Pons (tissue), 1 donor: ENCODE measurements at places on chromosomes 6 and 20.
A peak's percentile ranks its signal among the peaks of the same experiment; 100 is the strongest.

DNA sequence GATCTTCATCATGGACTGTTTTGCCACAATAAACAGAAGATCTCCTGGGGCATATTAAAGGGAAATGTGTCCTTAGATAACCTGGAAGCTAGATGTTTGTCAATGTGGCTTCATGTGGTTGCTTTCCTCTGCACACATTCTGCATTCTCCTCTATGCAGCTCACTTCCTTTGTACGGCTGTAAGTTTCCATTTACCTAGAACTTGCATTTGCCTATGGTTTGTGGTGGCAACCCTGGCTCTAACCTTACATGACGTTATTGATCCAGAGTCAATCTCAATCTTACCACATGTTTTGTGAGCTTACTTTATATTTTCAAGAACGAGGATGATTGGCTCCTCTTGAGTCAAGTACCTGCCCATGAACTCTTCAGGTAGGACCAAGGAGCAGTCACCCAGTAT lies 863.1 kb downstream of the MAFB start:
- DNase-seq: no peak

DNA sequence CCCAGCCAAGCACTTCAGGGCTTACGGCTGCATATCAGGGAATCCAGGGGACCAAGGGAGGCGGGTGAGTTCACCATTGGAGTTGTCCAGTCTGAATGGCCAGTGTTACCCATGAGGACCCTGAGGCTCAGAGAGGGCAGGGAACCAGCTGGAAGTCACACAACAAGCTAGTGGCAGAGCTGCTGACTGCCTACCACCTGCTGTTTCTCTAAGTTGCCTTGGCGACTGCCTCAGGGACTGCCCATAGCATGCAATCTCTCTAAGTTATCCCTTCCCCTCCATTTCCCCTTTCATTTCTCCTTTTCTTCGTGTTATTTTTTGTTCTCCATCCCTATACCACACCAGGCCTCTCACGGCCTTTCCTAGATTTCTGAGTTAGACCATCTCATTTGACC lies 71.8 kb upstream of the SIRPA start:
- DNase-seq: no peak

- peak; percentile 63 for DNase-seq
Measured at GRCh38 chr6:95203153-95203754, 374.1 kb upstream of the MANEA start.

- no peak for DNase-seq
Measured at GRCh38 chr6:95517568-95517967, 59.8 kb upstream of the MANEA start.

- no peak for DNase-seq
Measured at GRCh38 chr6:48777411-48777810, 666.4 kb upstream of the PTCHD4 start.

- DNase-seq: no peak
Measured at GRCh38 chr6:137430954-137431353, 63.2 kb downstream of the OLIG3 start.

DNA sequence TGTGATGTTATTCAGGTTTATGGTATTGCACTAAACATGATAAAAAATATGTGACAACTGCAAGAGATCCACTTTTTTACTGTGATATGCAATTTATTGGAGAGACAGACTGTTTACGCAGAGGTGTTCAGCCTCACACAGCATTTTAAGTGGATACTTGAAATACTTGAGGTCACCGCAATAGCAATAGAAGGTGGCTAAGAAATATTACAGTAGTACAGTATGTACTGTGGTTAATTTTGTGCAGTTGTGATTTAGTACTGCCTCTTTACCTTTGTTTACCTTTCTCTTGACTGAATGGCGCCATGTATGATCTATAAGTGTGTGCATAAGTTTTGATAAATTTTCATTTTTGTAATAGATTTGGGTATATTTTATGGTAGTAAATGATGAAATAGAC lies 17.4 kb downstream of the MACROD2 start:
- DNase-seq: no peak

GRCh38 chr6:41531591-41532582 lies 14.3 kb upstream of the FOXP4 start:
- DNase-seq: no peak

- no peak for DNase-seq
Measured at GRCh38 chr20:25327521-25328235, 63.0 kb downstream of the ABHD12 start.

DNA sequence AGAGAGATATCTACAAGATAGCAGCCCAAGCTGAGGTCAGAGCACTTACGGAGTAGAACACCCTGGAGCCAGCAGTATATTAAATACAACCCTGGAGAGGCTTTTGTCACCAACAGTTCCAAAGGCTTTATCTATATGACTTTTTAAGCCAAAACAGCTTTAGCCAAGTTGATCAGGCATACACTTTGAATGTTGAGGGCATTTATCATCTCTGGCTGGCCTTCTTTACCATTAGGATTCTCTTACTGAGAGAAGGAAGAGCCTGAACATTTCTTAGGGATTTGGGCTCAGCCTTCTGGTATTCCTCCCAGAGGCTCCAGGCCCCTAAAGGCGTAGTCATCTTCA lies 161.3 kb upstream of the RIMS1 start:
- no peak for DNase-seq

- no peak for DNase-seq
Measured at GRCh38 chr6:144378437-144378836, 93.3 kb downstream of the UTRN start.

- DNase-seq: no peak
Measured at GRCh38 chr20:46770330-46771194, 61.1 kb downstream of the SLC2A10 start.

DNA sequence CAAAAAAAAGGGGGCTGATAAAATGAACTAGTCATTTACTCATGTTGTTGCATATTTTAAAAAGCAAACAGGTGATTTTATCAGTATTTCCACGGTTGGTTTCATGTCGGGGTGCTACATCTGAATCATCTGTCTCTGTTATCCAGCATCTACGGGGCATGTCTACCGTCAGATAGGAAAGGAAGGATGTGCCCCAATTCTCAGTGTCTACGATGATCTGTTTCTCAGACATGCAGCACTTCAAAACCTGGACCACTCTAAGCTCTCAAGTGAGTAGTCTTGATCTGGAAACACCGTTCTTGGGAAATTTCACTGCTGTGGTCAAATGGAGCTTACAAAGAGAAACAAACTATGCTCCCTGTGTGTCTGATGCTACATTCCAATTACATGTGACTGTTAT lies 240.3 kb upstream of the TAB2 start:
- DNase-seq: no peak

DNA sequence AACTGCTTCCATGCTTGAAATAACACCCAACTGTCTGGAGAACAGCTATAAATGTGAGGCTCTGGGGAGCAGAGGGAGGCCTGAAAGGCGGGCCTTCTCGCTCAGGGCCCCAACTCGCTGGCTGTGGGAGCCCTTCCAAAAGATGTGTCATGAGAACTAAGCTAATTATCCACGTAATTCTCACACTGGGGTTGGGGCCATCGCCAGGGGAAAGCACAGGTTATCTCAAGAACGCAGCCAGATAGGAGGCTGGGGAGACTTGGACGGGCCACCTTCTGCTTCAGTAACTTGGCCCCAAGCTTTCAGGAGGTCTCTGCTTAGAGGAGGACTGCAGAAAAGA lies 1.6 kb downstream of the PXDC1 start:
- no peak for DNase-seq

GRCh38 chr6:159608961-159609651 lies 83.9 kb downstream of the SOD2 start:
- no peak for DNase-seq

GRCh38 chr6:33299237-33299944 lies 649 bp upstream of the RGL2 start:
- DNase-seq: peak; percentile 89

- DNase-seq: no peak
Measured at GRCh38 chr6:41498968-41499599, 47.1 kb upstream of the FOXP4 start.

DNA sequence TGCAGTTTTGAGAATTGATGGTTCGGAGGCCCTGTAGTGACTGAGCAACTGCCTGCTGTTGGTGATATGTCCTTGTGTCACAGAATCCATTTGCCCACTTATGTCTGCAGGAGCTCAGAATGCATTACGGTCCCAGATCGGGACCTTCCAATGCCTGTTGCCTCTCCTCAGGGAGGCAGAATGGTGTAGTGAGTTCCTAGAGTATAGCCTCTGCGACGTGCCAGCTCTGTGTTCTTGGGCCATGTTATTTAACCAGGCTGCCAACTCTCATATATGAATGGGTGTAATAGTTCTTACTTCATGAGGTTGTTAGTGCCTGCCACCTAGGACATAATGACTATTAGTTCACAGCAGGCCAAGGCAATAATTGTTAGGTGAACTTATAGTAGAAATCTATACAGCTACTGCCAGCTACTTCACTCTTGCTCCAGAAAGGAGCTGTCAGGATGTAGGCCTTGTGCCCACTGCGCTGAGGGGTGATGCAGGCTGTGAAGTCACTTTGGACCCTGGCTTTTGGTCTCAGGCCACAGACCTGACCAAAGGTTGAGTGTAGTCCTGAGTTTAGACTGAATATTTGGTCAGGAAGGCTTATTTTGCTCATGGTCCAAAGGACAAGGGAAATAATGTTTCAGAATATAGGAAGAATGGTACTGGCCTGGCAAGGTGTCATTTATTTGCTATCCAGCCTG lies 82.1 kb downstream of the ASXL1 start:
- DNase-seq: no peak

DNA sequence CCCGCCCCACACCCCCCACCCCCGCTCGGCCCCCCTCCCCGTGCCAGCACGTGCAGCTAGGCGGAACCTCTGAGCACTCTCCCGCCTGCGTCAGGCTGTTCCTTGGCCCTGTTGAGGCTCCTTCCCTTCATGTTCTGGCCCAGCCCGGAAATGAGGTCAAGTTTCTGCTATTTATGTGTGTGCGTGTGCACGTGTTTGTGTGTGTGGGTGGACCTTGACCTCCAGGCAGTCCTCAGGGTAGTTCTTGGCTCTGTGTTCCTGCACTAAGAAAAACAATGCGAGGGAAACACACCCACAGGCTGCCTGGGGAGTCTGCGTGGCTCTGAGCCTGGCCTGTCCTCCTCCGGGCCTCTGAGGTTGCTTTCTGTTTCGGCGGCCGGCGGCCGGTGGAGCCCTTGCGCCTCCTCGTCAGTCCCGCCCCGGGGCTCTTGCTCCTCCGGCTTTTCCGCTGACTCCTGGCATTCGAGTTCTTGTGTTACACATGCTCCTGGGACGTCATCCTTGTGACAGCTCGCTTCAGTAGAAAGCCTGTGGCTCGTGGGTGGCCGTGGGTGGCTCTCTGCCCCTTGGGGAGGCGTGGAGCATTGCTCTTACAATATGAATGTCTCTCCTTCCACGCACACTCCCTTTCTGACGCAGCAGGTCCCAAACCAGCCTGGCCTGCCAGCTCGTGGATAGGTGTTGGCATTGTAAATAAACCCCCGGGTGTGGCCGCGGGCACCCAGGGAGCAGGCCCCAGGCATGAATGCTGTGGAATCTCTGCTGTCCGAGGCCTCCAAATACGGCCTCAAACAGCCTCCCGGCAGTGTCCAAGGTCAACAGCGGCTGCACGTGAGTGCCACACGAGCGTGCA lies 10.0 kb downstream of the SLCO4A1 start:
- peak; percentile 79 for DNase-seq

- no peak for DNase-seq
Measured at GRCh38 chr6:159221486-159222170, 52.4 kb downstream of the FNDC1 start.

- no peak for DNase-seq
Measured at GRCh38 chr6:146017672-146018071, 11.2 kb upstream of the GRM1 start.

- no peak for DNase-seq
Measured at GRCh38 chr20:61913423-61914225, 152.1 kb downstream of the TAF4 start.

DNA sequence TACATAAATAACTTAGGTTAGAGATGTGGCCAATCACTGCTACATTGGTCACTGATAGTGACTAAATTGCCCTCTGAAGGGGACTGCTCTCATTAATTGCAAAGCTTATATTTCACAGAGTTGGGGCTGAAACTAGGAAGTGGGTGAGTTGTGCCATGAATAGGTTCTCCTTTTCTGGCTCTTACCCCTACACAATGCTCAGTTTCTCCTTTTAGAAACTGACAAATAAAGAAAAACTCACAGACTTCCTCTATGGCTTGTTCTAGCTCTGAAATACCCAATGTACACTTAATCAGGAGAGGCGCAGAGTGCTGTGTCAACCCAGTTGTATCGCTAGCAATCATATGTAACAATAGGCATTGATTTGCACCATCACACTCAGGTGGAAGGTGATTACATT lies 41.2 kb upstream of the PROKR2 start:
- DNase-seq: peak; percentile 72

DNA sequence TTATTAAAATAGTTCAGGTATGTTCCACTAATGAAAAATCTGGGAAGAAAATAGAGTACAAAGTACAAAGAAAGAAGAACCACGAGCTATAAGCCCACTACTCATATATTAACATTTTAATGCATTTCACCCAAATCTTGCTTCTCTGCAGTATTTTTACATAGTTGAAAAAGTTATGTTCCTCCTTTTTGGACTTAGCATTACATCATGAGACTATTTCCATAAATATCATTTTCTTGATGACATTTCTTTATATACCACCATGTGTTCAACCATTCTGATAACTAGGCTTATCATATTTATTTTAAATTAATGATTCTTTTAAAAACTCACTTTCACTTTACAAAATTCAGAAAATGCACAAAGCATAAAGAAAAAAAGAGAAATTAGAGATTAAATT lies 3.0 kb downstream of the IPCEF1 start:
- DNase-seq: no peak

GRCh38 chr6:2857580-2858337 lies 16.1 kb upstream of the SERPINB1 start:
- no peak for DNase-seq
